ENCODE measurements at places on chromosomes 2 and 18.

GRCh38 chr2:97913846-97914245, 81.9 kb downstream of the TMEM131 start:
- DNase-seq = no peak

- no peak for DNase-seq
Observed at GRCh38 chr18:62539284-62540165, 16.7 kb downstream of the ZCCHC2 start.

DNA sequence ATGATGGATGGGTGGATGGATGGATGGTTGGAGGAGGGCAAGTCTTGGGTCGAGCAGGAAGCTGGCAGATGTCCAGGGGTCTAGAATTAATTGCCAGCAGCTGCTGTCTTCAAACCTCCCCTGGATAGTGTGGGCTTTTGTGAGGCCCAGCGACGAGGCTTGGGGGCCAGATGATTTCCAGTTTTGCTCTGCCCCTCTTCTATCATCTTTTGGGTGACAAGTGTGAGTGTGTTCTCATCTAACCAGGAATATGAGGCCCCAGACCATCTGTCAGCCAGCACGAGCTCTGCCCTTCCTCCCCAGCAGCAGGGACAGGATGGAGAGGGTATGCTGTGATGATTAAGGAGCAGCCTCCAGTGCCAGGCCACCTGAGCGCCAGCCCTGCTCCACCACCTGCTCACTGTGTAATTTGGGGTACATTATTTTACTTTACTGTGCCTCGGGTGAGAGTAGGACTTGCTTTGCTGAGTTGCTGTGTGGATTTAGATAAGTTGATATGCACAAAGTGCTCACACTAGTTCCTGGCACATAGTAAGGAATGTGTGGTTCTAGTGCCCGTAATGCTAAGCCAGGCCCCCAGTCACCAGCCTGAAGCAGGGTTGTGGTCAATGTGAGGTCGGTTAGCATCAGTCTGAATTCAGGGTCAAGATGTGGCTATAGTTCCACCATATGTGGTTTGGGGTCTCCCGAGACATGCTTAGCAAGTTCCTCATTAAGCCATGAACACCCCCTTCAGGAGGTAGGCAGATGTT, 251.1 kb downstream of the CYP26B1 start:
- no peak for DNase-seq

GRCh38 chr2:216637472-216637871, 4.3 kb downstream of the IGFBP2 start:
- DNase-seq = no peak

DNA sequence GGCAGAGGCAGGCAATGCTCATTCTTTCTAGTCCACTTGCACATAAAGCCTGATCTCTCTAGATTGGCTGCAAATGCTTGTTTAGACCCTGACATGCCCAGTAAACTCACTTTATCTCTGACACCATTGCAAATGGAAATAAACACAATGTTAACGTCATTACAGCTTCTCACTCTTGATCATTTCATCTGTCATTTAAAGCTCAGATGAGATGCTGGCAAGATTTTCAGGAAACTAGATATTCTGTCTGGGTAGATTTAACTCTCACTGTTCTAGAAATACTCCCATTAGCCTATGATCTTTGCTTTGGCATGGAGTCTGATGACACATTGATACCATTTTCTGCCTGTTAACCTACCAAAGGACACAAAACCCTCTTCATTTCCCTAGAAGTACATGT, 320.7 kb upstream of the HNRNPA3 start:
- no peak for DNase-seq

DNA sequence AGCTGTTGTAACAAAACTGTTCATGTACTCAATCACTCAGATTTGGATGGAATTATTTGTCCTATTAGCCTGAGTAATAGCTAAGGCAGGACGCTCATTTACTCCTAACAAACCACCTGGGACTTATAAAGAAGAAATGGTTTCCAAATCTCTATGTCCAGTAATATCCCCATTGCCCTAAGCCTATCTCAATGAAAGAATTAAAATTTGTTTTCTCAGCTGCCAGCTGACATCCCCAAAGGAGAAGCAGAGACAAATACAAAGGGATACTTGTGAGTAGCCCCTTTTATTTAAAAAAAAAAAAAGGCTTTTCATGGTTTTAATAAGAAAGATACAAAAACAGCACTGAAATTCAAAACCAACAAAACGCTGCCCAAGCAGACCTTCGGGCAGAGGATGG, 211.4 kb upstream of the PARD3B start:
- DNase-seq = no peak

GRCh38 chr2:177806025-177806424, 266.6 kb downstream of the PDE11A start:
- no peak for DNase-seq

GRCh38 chr2:239311132-239312040, 89.4 kb downstream of the HDAC4 start:
- DNase-seq = no peak

DNA sequence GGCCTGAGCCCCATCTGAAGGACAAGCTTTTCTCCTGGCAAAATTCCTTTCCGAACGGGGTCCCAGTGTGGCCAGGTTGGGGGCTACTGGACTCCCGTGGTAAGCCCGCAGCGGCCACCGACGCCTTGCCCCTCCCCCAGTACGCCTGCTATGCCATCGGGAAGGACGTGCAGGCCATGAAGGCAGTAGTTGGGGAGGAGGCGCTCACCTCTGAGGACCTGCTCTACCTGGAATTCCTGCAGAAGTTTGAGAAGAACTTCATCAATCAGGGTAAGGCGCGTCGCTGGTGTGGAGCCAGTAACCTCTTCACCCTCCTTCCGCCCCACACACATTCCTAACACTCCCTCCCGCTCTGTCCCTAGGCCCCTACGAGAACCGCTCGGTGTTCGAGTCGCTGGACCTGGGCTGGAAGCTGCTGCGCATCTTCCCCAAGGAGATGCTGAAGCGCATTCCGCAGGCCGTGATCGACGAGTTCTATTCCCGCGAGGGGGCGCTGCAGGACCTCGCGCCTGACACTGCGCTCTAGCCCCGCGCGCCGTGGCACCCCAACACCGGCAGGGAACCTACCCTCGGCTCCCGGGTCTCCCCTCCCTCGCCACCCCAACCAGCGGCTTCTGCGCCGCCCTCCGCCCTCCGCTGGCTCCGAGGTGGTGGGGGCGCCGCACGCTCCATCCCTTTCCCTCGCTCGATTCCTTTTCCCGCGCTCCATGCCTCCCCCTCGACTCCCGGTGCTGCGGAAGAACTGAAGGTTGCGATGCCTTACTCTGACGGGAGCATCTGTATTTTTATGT, 13.6 kb upstream of the ANKRD53 start:
- DNase-seq = peak; percentile 53

DNA sequence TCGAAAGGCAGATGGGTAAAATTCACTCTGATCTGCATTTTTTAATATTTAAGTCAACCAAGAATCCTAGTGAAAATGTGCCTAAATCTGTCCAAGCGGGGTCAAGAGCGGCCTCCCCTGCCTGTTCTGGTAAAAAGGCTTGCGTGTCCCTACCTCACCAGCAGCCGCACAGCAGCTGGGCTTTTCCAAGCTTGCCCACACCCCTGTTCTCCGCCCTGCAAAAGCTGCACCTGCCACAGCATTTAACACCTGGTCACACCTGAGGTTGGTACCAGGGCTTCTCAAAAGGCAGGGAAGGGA, 25.8 kb upstream of the TMEM182 start:
- DNase-seq = no peak

DNA sequence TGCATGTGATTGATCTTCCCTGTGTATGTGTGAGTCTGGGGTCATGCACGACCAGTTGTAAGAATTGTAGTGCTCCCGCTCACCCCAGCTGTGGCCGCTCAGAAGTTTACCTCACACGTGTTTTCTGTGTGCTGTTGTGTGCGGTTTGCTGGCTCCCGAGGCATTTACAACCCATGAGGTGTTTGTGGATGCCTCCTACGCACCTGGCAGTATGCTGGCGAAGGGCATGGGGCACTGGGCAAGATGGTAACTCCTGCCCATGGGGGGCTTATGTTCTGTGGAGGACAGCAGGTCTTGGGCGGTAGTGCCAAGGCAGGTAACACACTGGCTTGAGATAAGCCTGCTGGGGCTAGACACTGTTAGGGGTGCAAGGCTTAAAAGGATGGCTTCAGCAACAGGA, 102.6 kb upstream of the HS6ST1 start:
- DNase-seq = no peak

- DNase-seq = no peak
Observed at GRCh38 chr2:121489284-121489683, 41.4 kb upstream of the RNU4ATAC start.

DNA sequence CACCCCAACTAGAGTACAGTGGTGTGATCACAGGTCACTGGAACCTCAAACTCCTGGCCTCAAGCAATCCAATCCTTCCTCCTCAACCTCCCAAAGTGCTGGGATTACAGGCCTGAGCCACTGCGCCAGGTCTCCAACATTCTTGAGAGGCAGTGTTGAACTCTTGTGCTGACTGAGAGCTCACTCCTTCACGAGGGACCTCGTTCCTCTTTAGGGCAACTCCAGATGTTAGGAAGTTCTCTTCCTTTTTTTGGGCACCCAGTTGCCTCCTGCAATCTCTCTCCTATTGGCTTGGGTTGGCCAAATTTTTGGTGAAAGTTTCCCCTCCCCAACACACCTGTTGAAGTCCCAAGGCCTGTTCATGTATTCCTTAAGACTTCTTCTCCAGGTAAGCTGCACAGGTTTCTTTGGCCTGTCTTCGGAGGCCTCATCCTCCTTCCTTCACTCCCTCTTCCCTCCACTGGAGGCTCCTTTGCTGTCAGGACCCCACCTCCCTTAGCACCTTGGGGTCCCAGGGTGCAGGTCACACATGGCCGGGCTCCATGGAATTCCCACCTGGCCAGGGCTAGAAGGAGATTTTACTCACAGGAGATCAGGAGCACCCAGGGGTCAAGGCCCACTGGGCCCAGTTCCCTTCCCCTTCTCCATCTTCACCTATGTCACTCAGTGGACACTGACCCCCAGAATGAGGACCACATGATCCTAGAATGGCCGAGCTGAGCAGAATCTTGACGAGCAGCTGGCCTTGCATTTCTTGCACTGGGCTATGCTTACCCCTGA, 94.6 kb upstream of the SMAD2 start:
- no peak for DNase-seq

DNA sequence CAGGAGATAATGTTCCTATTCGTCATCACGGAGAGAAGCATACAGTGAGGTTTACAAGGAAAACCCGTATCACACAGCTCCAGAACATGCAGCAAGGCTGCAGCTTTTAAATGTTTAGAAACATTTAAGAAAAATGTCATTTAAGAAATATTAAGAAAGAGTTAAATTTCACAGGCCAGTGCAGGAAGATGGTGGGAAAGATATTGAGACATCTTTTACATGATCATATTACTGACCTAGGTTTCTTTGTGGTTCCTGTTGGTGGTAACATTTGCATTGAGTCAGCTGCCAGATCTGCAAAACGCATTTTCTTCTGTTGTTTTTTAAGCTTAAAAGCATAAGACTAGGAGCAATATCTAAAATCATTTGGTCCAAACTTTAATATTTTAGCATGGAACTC, 44.9 kb downstream of the CPO start:
- DNase-seq = no peak

DNA sequence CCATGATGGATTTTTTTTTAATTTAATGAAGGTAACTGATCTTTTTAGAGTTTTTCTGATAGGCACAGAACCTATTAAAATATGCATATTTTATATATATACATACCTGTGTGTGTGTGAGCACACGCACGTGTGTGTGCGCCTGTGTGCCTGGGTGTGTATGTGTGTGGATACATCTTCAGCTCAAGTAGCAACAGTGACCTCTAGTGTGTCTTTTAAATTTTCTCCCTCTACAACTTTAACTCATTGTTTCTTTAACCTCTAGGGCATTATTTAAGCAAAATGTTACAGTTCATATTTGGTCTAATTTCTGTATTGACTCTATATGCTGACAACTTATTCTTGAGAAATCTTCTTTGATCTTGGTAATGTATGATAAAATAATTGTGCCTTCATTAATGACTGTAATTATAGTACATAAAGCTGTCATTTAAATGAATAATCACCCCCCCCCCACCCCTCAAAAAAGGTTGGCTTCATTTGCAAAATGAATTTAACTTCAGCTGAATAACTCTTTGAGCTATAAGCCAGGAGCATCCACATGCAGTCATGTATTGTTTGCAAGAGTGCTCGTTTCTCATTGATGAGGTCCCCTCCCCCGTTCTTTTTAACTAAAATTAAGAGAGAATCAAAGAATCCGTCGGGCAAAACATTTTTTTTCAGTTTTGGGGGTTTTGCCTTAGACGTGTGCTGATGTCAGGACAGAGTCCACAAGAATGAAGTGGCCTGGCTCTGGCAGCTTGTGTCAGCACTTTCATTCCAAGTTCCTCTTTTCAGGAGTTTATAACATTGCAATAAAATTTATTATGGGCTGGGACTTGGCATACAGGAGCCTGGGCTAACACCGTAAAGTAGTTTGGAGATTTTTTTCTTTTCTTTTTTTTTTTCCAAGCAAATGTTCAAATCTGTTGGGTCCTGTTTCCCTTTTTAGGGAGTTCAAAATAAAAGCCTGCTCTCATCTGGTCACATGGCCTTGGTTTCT, 80.0 kb downstream of the ETAA1 start:
- DNase-seq = no peak

DNA sequence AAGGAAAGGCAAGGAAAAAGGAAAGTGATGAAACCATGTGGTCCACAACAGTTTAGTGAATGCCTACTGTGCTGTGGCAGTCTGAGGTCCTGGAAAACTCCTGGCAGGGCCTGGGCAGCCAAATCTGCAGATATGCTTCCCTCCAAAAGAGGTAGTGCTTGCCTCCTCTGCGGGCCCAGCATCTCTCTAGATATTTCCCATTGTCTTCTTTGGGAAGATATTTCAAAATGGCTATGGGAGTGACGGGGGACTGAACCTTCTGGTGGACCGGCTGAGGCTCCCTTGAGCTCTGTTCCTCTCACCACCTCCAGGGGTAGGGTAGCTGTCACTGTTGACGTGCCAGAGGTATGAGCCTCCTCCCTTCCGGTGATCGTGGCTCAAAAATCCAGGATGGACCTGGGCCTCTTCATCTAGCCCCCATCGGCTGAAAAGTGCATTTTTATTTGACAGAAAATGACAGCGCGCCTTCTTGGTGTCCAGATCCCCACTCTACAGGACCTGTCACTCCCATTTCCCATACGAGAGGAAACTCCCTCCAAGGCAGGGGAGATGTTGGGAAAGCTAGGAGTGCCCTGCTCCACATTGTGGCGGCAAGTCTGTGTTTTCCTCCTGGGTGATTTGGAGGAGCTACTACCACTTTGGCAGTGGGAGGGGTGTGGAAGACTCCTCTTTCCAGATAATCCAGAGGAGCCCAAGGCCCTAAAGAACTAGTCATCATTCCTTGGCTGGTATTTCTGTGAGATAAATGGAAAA, 9.4 kb upstream of the PAX3 start:
- DNase-seq = no peak

DNA sequence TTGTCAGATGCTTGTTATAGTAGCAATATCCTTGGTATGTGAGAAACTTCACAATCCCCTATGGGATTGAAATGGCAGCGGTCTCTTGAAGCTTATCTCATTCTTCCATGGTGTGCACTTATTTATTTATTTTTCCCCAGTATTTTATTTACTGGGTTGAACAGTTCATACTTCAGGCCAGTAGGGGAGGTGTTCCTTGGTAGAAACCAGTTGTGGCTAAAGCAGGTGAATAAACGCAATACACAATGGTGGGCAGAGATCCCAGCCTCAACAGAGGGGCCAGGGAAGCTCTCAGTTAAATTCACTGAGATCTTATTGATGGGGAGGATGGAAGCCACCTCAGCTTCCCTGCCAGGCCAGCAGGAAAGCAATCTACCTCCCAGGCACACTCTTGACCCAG, 93.7 kb upstream of the SRD5A2 start:
- DNase-seq = no peak

- DNase-seq = no peak
Observed at GRCh38 chr2:11754700-11755015, 8.2 kb downstream of the LPIN1 start.

- no peak for DNase-seq
Observed at GRCh38 chr18:9885170-9886004, at the start of gene TXNDC2. TSS of gene TXNDC2 (plus strand) at chr18:9885973. CDS start at chr18:9886681, 708 bp downstream.

GRCh38 chr2:234488913-234489451, 7.9 kb downstream of the ARL4C start:
- no peak for DNase-seq

Measured in stimulated activated CD4-positive, alpha-beta T cell treated with anti-CD3 and anti-CD28 coated beads, Interleukin-12 subunit alpha, Interleukin-12 subunit beta, amount 100 ng/mL, for 24 hours (primary cell).